Stimulated activated CD4-positive, alpha-beta T cell treated with anti-CD3 and anti-CD28 coated beads, Interleukin-15, amount 100 ng/mL, for 48 hours (primary cell): ENCODE measurements at places on chromosomes 4 and X.

DNA sequence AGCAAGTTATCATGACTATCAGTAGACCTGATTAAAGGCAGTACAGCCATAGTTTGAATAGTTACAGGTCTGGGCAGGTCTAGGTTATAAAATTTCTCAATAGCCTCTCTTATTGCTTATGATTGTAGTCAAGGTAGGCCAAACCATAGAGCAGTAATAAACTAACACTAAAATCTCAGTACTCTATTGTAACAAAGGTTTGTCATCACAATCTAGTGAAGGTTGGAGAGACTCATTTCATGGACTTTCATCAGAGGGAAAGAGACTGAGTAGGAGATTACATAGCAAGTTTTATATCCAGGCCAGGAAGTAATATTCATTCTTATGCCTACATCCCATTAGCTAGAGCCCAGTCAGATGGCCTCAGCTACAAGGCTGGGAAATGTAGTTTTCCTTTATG, 141.0 kb downstream of the ASB9 start:
- DNase-seq: no peak

DNA sequence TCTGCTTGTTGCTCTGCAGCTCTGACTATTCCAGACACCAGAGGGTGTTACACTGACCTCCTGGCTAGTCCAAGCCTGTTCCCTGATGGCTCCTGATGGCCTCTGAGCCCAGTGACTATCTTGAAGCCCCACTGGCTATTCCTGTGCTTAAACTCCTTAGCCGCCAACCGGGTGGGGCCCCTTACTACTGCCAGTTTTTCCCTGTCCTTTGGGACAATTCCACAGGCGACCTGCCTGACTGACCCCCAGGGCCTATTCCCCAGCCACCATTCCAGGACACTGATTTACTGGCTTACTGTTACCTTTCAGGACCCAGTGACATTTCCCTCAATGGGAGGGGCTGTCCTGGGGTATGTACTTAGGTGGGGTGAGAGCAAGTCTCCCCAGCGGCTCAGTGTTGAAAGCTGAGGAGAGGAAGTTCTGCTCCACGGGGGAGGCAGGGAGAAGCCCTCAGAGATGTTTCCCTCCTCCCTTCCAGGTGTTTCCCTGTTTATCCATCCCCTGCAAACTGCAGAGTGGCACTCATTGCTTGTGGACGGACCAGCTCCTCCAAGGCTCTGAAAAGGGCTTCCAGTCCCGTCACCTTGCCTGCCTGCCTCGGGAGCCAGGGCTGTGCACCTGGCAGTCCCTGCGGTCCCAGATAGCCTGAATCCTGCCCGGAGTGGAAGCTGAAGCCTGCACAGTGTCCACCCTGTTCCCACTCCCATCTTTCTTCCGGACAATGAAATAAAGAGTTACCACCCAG, 4.0 kb downstream of the TIMP1 start:
- no peak for DNase-seq

DNA sequence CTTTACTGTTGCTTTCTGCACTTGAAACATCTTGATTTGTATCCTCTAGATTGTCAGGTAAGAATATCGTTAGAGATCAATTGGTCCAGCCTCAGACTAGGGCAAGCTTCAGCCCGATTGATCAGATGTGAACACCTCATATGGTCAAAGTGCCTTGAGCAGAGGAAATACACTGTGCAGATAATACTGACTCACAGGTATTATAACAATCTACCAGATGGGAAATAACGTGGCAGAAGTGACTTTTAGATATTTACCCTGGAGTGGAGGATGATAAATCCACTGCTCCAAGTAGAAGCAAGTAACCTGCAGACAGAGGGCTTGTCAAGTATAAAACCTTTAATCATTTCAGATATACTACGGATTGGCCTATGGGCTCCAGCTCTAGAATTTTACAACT, 17.9 kb downstream of the VEGFC start:
- no peak for DNase-seq

DNA sequence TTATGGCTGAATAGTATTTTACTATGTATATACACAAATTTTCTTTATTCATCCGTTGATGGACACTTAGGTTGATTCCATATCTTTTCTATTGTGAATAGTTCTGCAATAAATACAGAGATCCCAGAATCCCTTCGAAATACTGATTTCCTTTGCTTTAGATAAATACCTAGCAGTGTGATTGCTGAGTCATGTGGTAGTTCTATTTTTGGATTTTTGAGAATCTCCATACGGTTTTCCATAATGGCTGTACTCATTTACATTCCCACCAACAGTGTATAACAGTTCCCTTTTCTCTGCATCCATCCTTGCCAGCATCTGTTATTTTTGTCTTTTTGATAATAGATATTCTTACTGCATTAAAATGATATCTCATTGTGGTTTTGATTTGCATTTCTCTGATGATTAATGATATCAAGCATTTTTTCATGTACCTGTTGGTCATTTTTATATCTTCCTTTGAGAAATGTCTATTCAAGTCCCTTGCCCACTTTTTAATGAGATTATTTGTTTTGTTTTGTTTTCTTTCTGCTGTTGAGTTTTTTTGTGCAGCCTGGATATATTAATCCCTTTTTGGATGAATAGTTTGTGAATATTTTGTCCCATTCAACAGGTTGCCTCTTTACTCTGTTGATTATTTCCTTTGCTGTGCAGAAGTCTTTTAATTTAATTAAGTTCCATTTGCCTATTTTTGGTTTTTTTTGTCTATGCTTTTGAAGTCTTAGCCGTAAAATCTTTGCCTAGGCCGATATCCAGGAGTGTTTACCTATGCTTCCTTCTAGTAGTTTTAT, 466.7 kb upstream of the TENM3 start:
- DNase-seq: no peak

DNA sequence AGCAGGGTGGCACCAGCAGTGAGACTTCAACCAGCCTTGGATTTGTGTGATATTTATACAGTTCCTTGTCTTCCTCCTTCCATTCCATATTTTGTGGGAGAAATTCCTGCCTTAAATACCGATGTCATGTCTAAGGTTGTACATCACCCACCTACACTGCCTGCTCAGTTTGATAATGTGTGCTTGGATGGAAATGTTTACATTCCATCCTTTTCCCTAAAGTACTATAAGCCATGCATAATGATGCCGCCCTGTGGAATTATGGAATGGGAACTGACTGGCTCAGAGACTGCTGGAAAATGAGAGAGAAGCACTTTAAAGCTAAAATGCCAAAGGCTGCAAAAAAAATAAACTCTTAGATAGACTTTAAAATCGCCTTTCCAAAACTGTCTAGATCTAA, 11.3 kb upstream of the GLUD2 start:
- no peak for DNase-seq

GRCh38 chr4:80309294-80310004, 26.1 kb upstream of the CFAP299 start:
- no peak for DNase-seq

GRCh38 chr4:42954963-42955669, 62.6 kb downstream of the GRXCR1 start:
- no peak for DNase-seq

DNA sequence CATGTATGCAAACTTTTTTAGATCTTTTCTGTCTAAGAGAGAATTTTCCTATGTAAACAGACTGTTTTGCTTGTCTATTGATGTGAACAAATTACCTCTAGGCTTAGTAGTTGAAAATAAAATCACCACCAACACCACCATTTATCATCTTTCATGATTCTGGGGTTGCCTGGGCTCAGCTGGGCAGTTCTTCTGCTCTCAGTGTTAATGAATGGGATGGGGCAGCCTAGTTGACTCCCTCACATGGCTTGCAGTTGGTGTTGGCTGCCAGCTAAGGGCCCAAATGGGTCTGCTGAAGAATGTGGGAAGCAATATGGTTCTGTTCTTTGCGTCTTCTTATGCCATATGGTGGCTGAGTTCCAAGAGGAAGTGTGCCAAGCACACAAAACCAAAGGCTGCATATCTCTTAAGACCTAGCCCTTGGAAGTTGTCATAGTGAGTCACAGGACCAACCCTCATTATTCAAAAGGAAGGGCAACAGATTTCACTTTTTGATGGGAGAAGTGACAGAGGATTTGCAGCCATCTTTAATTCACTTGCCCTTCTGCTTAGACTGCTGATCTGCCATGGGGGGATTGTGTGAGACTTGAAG, 17.9 kb downstream of the REELD1 start:
- DNase-seq: no peak

DNA sequence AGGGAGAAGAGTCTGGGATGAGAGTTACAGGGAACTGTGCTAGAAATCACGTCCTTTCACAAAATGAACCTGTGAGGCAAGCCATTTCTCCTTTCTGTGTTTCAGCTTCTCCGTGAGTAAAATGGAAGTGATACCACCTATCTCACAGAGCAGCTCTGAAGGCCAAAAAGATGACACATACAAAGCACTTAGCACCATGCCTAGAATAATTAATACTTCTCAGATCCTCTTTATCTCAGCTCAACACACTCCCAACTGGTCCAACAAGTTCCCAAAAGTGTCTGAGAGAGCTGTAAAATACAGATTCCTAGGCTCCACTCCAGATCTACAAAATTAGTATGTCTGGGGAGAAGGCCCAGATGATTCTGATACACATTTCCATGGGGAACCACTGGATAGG, 38.3 kb downstream of the LHFPL1 start:
- DNase-seq: no peak

DNA sequence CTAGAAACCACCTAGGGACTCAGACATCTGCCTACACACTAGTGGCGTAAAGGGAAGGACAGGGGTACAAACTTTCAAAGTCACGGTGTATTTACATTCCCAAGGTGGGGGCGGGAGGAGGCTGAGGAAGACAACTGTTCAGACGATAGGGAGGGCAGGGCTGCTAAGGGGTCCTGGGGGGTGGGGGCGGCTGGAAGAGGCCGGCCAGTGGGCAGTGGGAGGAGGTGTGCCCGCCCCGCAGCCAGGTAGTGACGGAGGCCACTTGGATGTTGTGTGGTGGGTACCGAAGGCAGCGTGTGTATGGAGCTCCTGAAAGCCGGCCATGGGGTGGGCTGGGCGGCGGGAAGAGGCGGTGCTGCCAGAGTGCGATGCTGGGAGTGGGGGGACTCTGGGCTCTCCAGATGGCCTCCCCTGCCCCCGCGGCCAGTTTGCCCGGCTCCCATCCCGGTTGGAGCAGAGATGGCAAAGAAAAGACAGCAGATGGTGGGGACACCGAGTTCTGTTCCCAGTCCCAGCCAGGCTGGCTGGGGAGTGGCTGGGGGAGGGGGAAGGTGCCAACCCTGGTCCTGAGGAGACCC, 24.2 kb downstream of the L1CAM start:
- no peak for DNase-seq

DNA sequence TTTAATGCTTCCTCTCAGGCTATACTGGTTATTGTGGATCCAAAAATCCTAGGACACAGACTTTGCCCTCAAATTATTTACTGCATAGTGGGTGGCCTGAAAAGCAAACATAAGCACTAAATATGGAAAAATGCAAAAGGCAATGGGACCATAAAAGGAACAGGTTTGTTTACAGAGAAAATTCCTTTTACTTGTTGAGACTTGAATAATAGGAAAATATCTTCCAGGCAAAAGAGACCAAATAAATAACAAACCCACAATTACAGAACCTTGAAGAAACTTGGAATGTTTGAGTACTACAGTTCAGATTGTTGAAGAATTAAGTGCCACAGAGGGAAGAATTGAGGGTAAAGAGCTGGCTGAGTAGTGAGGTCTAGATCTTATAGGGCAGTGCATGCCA, 711.0 kb downstream of the C4orf33 start:
- DNase-seq: no peak

- no peak for DNase-seq
These were observed 222.0 kb downstream of the SPRY1 start for GRCh38 chr4:123618606-123619005.

GRCh38 chr4:18480342-18480741, 458.8 kb upstream of the LCORL start:
- no peak for DNase-seq

DNA sequence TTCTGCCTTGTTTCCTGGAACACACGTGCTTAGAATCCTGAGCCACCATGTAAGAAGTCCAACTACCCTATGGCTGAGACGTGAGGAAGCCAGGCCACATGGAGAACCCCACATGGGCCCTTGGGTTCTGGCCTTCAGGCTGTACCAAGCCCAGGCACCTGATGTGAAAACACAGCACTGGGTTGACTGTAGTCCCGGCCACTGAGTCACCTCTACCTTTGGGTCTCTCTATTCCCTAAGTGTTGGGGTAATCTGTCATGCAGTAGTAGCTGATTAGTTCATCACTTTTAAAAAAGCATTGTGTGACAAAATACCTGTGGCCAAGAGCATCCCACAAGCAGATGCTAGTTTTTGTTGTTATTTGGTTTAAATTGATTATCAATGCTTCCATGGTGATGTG, 24.3 kb downstream of the CFAP97 start:
- no peak for DNase-seq

DNA sequence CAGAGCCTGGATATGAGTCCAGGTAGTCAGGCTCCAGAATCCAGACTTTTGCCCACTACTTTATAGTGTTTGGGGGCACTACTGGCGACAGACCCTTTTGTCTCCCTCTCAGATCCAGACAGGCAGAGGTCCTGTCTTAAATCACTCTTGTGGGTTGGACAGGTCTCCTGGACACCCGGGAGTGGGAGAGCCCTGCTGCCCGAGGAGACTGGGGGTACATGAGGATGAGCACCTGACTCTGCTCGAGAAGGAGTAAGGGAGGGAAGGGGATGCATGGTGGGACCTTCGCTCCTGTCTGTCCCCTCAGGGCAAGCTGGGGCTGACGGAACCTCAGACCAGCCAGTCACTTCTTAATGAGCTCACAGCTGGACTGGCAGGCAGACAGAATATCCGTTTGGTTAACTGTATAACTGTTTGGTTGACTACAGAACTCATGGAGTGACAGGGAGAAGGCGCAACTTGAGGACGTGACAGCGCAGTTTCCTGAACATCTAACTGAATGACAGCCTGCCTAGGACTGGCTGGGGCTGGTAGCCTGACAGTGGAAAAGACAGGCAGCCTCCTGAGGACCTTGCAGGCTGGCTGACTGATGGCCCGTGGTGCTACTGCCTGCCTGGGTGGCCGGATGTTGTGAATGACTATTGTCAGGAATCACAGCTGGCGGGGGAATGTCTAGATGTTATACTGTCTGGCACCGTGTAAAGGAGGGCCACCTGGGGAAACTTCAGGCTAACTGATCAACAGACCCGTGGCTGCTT, 1.6 kb upstream of the SUV39H1 start:
- DNase-seq: no peak

DNA sequence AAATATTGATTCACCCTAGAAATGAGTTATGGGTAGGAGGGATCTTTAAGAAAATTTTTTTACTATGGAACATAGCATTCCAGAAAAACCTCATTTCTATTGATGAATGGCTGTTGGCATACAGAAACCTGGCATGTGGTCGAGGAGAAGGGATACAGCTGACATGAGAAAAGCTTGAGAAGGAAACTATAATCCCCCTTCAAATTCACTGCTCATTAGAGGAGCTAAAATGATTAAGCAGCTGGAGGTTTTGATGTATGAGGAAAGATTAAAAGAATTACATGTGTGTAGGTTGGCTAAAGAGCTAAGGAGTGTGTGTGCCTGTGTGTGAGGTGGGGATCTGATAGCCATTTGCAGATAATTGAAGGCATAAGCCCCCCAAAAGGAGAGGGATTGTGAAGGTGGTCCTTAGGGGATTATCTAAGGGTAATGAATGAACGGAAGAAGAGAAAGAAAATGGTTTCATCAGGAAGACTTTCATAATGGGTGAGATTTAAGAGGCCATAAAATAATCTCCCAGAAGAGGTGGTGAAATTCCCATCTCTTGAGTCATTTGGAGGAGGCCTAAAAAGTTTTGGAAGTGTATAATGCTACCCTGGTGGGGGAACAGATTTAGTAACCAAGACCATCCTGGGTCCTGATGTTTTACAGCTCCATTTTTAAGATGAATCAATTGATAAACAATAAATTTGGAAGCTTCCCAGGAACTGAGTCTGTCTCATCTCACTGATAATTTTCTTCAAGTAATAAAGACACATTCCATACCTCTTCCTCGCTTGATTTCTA, 272.0 kb upstream of the HAND2 start:
- no peak for DNase-seq
